ENCODE measurements at places on chromosomes 4 and X.

DNA sequence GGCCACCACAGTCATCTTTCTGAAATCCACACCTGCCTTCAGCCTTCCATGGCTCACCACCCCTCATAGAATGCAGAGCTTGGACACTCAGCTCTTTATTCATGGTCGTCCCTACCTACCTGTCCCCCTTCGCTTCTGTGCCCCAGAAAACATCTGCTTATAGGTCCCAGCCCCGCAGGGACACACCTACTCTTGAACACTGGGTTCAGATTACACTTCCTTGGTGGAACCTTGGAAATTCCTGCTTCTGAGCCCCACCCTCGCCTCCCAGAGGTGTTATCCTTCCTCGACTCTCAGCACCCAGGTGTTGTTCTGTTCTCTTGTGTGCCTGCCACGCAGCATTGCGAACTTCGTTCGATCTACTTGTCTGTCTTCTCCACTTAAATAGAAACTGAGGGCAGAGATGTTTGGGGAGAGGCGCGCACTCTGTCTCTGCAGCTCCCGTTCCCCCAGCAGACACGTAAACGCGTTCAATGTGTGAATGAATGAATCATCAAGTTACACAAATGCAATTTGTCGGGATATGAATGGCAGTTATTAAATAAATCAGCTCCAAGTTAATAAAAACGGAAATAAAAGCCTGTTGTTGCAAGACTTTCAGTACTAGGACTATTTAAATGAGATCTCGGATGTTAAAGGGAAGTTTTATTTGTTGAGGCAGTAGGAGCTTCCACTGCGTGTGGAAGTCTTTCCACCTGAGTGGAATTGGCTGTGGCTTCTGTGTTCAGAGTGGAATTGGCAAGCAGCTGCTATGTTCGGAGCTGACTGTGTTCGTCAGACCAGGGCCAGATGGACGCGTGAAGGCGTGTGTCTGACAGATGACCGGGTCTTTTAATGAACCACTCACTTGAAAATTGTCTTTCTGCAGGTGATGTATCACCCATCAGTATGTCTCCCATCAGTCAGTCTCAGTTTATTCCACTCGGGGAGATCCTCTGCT is 95.6 kb downstream of the STOX2 start:
- no peak for DNase-seq

DNA sequence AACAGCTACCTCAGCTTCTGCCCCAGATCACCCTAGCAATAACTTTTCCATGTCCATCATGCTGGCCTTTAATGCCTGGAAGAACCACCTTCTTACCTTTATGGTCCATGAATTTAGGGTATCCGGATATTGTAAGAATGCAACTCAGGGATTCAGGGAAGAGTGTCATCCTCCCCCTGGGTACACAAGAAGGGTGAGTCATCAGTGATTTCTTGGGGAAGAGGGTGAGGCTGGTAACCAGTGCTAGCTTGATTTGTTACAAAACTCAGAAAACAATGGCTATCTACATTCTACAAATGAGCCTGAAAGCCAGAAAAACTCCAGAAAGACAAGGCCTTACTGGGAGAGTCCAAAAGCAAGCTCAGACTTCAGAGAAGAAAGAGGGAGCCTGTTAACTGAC is 10.4 kb upstream of the NALF2 start:
- DNase-seq = no peak

- DNase-seq = no peak
Measured at GRCh38 chr4:186939226-186939625, 215.6 kb upstream of the FAT1 start.

- DNase-seq = no peak
Measured at GRCh38 chr4:20447103-20447502, 195.4 kb downstream of the SLIT2 start.

DNA sequence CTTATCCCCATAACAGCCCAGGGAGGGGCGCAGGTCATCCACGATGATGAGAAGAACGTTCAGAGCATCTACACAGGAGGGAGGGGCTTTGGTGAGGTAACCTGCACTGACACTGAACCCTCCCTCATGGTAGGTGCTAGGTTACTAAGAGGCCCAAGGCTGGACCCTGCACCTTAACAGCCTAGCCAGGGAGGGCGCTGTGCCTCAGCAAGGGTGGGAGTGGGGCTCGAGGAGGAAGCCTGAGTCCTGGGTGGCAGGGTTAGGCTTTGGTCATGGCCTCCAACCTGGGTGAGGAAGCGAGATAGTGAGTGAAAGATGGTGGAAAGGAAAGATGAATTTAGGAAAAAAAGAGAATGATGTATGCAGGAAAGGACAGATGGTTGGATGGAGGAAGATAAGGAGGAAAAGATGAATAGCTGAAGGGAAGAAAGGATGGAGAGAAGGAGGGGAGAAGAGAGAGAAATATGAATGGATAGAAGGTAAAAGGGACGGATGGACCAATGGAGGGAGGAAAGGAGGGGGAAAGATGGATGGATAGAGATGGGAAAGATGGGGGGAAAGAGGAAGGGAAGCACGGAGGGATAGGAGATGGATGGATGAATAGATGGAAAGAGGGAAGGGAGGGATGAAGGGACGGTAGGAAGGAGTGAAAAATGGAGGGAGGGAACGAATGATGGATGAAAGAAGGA is 736 bp downstream of the IDS start:
- DNase-seq = no peak

DNA sequence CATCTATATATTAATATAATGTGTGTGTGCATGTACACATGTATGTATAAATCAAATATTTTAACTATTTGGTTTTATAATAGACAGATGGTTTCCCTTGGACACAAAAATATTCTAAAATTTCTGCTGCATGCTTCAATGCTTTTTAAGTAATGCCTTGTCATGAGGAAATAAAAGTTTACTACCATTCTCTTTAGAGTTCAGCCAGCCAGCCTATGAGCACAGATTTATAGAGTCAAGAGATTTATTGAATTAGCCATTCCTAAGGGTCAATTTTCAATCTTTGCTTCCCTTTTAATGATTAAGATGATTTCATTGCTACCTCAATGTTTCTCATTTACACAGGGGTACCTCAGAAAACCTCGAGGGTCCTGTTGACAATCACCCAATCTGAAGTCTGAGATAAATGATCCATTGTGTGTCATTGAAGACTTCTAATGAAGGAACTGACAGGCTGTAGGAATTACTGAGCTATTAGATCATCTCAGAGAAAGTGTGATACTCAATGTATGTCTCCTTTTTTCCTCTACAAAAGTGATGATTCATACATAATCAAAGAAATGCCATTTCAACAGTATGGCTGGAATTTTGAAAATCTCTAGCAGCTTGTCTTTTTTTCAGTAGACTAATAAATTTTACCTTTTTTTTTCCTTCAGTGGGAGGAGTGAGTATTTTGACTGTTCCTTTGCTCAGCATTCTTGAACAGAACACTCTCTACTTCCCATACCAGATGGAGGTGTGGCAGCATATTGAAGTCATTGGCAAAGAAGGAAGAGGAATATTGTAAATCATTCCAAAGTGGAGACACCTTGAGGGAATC is 222.6 kb upstream of the PCDH18 start:
- DNase-seq = no peak

GRCh38 chr4:4248885-4249203 is 821 bp upstream of the TMEM128 start:
- DNase-seq = no peak

Data from D721Med (cell line).